ENCODE measurements at places on chromosomes 2 and 18.

DNA sequence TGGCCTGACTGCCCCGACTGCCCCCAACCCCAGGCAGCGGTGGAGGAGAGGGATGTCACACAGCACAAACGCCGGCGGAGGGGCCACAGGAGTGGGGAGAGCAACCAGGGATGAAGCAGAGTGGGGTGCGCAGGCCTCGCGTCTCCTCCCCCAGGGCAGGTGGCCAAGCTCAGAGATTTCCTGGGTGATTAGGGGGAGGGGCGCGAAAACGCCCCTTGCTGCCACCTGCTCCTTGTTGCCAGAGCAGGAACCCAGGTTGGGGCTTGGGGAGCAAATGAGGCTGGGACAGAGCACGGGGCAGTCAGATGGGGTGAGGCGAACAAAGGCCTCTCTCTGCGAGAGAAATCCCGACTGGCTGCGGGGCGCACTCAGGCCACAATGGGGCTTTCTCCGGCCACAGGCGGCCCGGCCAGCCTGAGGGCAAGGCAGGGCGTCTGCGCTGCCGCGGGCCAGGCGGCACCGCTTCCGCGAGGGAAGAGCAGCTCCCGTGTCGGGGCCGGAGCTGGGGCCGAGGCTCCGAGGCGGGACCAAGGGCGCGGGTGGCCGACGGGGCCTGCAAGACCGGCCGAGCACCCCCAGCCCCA is 11.5 kb downstream of the TEX44 start:
- no peak for DNase-seq

DNA sequence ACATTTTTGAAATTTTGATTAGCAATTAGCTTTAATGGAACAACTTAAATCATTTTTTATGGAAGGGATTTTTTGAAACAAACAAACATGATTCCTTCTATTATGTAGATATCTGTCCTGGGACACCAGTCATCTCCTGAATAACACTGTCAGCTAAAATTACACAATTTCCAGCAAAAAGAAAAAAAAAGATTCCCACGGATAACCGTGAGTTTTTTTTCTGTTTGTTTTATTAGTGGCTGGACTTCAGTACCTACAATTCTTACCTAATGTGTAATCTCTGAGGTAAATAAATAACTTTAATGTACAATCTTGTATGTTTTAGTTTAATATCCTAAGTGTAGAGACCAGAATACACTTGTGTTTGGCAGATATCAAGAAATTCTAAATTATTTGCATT is 126.6 kb upstream of the KYNU start:
- no peak for DNase-seq

- DNase-seq, result no peak
Observed at GRCh38 chr2:27681841-27682240, 18.2 kb downstream of the SLC4A1AP start.

DNA sequence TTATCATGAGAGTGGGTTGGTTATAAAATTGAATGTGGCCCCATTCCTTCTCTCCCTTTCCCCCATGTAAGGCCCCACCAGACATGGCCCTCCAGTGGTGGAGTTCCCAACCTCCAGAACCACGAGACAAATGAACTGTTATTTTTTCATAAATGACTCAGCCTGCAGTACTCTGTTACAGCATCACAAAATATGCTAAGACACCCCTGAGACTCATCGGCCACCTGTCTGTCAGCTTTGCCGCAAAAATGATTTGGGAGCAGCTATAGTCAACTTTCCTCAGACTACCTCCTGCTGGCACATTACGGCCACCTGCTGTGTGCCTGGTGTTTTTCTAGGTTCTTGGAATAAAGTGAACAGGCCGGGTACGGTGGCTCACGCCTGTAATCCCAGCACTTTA is 21.4 kb upstream of the C1QL2 start:
- no peak for DNase-seq

DNA sequence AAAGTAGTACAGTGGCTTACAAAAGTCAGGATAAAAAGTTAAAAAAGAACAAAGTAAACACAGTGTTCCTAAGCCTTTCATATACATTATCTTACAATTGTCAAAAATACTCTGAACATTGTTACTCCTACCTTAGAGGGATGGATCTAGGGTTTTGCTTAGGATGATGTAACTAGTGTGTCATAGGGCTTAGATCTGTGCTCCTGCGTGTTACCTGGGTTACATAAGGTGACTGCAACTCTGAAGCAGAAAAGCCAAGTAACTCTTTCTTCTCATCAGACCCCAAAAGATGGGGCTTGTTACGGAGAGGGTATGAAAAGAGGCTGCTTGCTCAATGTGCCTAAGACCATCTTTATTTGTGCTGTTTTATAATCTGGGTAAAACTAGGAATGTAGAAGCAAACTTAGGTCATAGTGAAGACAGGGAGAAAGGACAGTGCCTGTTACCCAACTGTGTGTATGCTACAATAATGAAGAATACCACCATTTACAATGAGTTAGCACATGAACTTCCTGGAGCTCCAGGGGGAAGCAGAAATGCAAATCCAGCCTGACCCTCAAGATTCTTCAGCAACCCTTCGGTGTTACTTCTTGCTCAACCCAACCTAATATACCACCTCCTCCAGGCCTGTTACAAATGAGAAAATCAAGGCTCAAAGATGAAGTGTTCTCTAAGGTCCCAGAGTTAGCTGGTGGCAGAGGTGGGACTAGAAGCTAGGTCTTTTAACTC is 42.0 kb upstream of the STK17B start:
- DNase-seq, result no peak

Measured in umbilical cord (tissue), 2 donors.